Skin of body (tissue), 3 donors: ENCODE measurements at places on chromosomes 4 and X. TPM values are rescaled to one million over a fixed set of nuclear protein-coding genes. Genes with fewer than 3 reads are reported as not detected.

DNA sequence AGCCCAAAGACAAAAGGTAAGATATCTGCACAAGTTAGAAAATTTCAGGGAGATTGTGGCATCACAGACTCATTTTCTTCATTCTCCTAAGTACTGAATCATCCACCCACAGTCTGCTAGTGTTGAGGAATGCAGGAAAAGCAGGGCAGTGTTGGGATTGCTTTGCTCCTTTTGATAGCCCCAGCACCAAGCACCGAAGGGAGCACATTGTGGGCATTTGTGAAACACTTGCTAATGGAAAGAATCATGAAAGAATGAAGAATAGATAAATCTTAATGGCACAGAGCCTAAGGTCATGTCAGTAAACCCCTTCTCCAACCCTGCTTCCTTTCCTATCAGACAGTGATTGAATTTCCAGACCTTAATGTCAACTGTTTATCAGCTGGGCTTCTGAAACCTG, 103.1 kb upstream of the GPRIN3 start:
- no peak for DNase-seq

DNA sequence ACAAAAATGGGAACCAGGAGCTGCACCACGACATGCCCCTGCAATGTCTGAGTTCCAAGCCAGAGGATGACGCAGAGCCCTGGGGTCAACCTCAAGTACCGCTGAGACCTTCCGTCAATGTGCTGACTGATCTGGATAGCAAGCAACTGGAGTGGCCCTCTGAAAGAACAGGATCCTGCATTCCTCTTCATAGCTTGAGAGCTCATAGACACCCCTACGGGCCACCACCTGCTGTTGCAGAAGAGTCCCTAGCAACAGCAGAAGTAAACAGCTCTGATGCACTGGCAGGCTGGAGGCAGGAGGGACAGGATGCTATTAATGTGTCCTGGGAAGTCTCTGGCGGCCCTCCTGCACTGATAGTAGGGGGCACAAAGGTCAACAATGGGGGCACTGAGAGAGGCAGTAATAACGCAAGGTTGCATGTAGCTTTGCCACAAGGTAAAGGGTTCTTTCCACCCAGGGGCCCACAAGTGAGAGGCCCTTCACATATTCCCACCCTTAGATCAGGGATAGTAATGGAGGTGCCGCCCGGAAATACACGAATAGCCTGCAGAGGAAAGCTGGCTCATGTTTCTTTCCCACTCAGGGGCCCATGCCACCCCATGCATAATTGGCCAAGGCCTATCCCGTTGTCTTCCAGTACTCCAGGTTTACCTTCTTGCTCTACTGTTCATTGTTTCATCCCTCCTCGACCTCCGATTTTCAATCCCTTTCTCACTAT, 1.3 kb downstream of the PRR32 start:
- no peak for DNase-seq

DNA sequence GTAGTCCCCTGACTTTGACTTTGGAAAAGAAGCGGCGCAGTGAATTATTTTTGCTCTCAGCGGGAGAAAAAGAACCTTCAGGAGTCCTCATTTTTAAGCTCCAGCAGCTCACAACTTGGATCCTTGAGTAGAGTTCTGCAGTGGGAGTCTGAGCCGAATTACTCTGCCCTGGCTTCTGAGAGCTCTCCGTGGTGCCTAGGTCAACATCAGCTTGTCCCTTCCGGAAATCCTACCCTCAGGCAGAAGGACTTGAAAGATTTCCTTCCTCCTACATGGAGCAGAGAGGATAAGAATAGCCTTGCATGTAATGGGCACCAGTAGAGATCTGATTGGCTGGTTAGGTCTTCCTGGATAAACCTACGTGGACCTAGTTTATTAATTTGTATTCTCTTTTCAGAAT, 549.7 kb upstream of the TENM3 start:
- no peak for DNase-seq

GRCh38 chrX:39614680-39614998, 483.1 kb downstream of the BCOR start:
- DNase-seq: no peak

DNA sequence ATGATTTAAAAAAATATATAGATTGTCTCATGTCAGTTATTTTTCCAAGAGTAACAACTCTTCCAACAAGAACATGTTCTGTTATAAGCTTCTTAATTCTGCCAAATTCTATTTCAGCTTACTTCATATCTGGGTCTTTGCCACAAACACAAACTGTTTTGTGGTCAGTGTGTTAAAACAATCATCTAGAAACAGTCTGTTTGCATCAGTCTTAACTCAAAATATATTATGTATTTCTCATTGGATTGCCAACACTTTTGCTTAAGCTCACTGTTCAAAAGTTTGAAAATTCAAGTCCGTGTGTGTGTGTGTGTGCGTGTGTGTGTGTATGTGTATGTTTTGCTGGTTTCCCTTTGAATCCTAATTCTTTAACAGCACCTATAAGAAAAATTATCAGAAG, 752.3 kb upstream of the NDST4 start:
- DNase-seq: peak; percentile 84

DNA sequence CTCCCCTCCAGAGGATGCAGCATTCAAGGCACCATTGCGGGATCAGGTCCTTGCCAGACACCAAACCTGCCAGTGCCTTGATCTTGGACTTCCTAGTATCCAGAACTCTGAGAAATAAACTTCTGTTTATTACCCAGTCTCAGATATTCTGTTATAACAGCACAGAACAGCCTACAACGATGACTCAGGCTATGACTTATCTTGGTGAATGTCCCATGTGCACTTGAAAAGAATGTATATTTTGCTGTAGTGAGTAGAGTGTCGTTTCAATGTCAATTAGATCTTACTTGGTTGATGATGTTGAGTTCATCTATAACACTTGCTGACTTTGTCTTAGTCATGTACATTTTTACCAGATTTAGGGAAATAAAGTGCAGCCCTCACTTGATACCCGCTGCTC, 34.5 kb upstream of the PGRMC1 start:
- no peak for DNase-seq

DNA sequence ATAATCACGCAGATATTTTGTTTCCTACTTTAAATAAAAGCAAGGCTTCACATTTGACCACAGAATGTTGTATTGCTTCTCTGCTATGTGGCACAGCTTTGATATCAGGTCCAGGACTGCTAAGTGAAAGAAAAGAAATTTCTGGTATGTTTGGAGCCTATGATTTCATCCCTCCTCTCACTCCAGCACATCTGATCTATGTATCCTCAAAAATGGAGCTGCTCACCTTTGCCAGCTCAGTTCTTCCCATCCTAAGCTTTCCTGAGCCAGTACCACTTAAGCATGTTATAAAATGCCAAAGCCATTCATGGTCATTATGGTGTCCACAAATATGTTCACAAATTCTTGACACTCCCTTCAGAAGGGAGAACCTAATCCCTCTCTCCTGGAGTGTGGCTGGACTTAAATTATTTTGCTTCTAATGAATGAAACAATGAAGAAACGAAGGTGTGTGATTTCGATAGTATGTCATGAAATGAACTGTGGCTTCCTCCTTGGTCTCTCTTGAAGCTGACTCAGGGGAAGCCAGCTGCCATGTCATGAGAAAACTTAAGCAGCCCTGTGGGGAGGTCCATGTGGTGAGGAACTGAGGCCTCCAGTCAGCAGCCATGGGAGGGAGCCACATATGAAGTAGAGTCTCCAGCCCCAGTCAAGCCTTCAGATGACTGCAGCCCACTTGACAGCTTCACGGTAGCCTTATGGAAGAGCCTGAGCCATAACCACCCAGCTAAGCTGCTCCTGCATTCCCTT, 207.7 kb downstream of the MGST2 start:
- DNase-seq: no peak

DNA sequence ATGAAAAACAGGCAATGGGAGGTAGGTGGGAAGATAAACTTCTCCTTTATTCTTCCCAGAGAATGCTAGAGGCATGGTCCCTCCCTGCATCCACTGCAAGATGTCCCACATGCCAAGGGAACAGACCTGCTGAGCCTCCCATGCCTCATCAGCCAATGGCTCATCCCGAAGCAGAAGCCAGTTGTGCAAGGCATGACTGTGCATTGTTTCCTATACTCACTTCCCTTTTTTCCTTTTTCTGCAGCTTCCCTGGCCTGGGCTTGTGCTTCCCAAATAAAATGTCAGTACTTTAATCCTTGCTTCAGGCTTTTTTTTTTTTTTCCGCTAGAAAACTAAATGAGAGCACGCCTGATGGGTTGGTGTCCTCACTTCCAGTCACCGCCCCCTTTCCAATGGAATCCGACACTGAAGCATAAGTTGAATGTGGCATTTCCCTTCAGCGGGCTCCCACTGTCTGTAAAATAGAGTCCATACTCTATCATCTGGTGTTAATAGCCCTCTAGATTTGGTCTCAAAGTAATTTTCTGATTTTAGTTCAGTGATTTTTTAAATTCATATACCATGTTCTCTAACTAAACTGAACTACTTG, 239.0 kb upstream of the JADE1 start:
- peak; percentile 21 for DNase-seq

DNA sequence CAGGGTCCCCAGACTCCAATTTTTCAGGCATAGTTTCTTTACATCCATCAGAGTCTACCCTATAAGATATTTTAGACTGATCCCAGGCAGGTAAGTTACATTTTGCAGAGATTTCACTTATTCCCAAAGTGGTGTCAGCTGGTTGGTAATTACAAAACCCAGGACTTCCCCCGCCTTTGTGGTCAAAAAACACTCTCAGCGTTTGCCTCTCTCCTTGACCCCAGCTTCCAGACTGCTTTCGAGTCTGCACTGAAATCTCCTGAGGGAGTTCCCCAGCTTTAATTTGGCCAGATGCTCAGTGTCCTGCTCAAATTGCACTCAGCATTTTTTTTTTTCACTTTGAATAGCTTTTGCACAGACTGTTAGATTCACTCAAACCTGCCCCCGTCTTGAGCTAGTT, 11.2 kb upstream of the AMOT start:
- DNase-seq: peak; percentile 16

GRCh38 chrX:1452516-1453394, at the start of gene ASMTL:
ASMTL (minus strand) TSS chrX:1452909; CDS start chrX:1452840, 69 bp downstream.
- no peak for DNase-seq

GRCh38 chr4:1989533-1990347, 19.0 kb downstream of the NELFA start:
- DNase-seq: no peak

- no peak for DNase-seq
Observed at GRCh38 chrX:136194536-136194935, 47.2 kb downstream of the FHL1 start.

DNA sequence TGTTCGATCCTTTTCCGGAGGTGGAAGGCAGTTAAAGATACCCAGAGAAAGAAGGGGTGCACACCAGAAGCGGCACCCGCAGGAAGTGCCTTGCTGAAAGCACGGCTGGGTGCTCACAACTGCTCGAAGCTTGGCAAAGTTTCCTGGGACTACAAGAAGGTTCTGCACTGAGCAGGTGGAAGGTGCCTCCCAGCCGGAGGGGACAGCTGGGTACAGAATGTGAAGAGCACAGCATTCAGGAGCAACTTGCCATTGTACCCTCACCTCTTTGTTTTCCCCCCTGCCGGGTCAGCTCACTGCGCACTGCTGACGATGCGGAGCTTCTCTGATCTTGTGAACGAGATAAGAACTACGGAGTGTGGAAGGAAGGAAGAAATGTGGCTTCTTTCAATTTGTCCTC, 289.2 kb downstream of the FBXW7 start:
- no peak for DNase-seq

- no peak for DNase-seq
Observed at GRCh38 chr4:84852081-84852480, 114.4 kb downstream of the WDFY3 start.

DNA sequence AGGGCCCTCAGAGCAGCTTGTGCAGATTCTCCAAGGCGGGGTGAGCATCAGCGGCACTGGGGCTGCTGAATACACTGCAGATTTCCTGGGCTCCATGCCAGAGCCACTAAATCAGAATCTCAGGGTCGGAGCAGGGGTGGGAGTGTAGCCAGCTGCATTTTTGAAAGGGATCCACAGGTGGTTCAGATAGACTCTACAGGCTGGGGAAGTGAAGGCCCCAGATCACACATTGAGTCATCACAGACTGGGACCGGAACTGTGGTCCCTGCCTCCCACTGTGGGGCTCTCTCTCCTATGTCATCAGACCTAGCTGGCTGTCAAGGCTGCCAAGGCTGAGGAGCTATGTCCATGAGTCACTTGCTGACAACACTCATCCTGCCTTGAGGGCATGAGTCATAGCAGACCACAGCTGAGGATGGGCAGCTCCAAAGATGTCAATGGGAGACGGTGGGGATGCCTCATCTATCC, 162.3 kb upstream of the MAMLD1 start:
- no peak for DNase-seq

DNA sequence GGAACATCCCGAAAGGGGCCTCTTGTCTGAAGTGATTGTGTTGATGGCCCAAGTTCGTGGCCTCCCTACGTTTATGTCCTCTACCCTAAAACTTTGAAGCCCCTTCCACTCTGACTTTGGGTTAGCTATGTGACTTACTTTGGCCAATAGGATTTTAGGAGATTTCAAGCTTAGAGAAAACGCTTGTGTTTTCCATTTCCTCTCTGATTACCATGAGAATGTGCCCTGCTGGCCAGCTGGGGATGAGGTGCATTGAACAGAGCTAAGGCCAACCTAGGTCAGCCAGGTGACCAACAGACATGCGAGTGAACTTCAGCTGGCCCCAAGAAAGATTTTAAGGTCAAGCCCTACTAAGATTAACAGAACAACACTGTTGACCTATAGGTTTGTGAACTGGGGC, 82.4 kb downstream of the SLC2A9 start:
- no peak for DNase-seq

- DNase-seq: no peak
Observed at GRCh38 chr4:15100994-15101695, 98.9 kb downstream of the CPEB2 start.

GRCh38 chr4:39802005-39802404, 104.1 kb downstream of the UBE2K start:
- DNase-seq: no peak

DNA sequence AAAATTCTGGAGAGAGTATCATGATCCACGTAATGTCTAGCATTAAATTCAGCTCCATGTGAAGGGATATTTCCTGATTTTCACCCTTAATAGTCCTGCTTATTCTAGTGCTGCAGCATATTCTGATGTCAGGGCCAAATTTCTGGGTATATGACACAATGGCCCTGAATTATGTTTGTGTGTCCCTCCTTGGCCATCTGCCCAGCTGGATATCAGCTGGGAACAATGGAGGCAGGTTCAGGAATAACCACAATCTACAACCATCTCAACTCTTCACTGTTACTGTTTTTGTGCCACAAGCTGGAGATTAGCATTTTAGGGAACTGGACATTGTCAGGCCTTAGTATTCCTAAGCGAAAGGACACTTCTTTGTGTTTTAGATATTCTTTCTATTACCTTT, 3.5 kb downstream of the GLRB start:
- no peak for DNase-seq

The SORCS2 gene
- total RNA-seq: 5.8 TPM

The HGFAC gene
- total RNA-seq: 0.20 TPM

The GYPB gene
- 31.0 TPM for total RNA-seq

The LNX1 gene
- total RNA-seq: 6.9 TPM

The EDA2R gene
- total RNA-seq: 0.99 TPM

The CXCL8 gene
- total RNA-seq: 15.5 TPM

The SLC16A2 gene
- total RNA-seq: 7.2 TPM

The MSANTD1 gene
- 0.39 TPM for total RNA-seq

The MAGEA12 gene
- not detected for total RNA-seq

The PAGE2 gene
- total RNA-seq: not detected

The ZMYM3 gene
- 14.6 TPM for total RNA-seq

The GAGE1 gene
- total RNA-seq: not detected
